ENCODE measurements at places on chromosomes 1 and 21.

GRCh38 chr1:92791487-92792066, 6.7 kb upstream of the EVI5 start:
- no peak for DNase-seq

- DNase-seq = no peak
These were observed 21.7 kb downstream of the SERTAD4 start for GRCh38 chr1:210254298-210254697.

DNA sequence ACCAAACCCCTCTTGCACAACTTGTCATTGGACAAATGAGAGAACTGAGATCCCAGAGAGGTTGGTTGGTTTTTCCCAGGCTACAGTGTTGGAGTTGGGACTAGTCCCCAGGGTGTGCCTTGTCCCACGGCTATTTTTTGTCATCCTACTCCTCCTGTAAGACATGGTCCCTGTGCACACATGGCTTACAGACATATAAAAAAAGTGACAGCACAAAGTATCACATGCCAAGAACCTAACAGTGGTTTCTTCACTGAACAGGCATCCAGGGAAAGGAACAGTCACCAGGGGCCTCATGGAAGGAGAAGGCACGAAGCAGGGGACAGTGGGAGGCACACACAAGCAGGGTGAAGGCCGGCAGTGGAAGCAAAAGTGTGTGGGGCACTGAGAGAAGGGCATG, 36.5 kb downstream of the SERBP1 start:
- no peak for DNase-seq

GRCh38 chr1:21326861-21327344, 36.6 kb upstream of the ECE1 start:
- no peak for DNase-seq

DNA sequence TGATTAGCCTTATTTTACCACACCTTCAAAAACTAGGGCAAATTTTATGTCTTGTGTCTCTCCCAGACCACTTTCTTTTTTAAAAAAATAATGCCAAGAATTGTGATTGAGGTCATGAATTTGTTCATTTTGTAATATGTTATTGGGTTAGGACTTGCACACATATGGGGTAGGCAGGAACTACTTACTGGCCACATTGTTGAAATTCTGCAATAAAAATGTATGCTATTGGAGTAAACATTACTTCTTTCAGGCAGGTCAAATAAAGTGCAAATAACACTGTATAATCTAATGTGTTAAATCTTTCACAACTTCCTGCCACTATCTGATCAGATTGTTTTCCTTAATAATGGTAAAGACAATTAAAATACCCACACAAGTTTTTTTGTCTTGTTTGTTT, 166.6 kb upstream of the COL11A1 start:
- DNase-seq = no peak

GRCh38 chr1:71618766-71619530, 538.1 kb upstream of the ZRANB2 start:
- no peak for DNase-seq

DNA sequence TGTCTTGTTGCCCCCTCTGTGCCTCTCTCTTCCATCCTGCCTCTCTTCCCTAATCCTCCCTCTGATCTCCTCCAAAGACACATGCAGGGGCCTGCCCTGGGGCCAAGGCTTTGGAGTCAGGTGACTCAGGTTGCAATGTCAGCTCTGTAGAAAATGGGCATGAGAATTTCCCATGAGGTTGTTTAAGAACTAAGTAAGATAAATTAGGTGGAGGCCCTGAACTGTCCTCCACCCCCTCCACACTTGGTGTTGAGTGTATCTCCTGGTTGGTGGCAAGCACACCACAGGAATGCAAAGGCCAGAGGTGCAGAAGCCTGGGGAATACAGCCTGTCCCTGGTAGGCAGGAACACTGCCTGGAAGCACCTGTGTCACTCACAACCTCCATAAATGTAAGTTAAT, 63.9 kb upstream of the GRIK3 start:
- no peak for DNase-seq

DNA sequence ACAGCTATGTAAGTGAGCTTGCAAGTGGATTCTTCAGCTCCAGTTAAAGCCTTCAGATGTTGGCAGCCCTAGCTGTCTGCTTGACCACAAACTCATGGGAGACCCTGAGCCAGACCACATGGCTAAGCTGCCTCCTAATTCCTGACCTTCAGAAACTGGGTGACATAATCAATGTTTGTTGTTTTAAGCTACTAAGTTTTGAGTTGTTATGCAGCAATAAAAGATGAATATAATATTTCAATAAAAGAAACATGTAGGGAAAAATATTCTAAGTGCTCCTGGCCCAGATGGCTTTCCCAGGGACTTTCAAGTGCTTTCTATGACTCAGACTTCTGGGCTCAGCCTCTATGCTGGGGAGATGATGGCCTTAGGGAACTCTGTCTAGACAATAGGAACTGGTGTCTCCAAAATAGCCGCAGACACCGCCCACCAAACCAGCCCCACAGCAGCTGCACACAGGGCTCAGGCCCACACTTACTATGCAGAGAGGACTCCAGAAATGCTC, 20.3 kb upstream of the AZIN2 start:
- DNase-seq = no peak

DNA sequence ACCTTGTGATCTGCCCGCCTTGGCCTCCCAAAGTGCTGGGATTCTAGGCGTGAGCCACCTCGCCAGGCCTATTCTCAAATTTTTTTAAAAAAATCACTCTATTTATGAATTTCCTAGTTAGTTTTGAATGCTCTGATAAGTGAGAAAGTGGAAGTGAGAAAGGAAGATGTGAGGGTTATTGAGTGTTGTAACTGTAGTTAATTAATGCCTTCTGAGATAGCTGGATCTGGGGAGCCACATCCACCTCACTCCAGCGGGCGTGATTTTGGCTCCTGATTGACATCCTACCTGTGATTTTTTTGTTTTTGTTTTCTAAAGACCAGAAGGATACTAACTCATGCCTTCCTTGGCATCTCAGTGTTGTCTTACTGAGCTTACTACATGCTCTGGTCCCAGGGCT, 65.6 kb downstream of the ST3GAL3 start:
- no peak for DNase-seq

GRCh38 chr1:221715321-221716169, 26.3 kb downstream of the DUSP10 start:
- peak; percentile 67 for DNase-seq

GRCh38 chr1:3261969-3262579, 192.4 kb upstream of the ARHGEF16 start:
- no peak for DNase-seq

- DNase-seq = no peak
These were observed 13.4 kb upstream of the MX2 start for GRCh38 chr21:41348434-41348833.

DNA sequence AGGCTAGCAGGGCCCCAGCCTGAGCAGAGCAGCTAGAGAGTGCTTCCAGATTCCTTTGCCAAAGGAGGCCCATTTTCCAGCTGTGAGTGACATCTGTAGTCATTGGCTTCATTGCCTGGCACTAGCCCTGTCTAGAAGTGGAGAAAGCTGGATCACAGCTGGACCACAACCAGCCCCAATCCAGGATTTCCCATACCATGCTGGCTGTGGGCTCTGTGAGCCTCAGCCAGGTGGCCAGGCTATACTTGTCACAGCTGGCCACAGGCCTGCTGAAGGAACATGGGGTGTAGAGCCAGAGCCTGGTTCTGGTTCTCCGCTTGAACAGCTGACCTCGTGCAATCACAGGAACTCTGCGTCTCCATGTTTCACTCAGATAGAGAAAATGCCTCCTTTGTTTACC, 36.6 kb downstream of the RIMKLA start:
- DNase-seq = no peak

Measured in iPS DF 6.9 (cell line).